ENCODE measurements at places on chromosomes 12 and 14. TPM values are rescaled to one million over a fixed set of nuclear protein-coding genes. Genes with fewer than 3 reads are reported as not detected.

- peaks cover 7% of the 10 kb centered on the region for H3K27me3 ChIP-seq
- DNase-seq, result no peak
- H3K27ac ChIP-seq, result peak overlapping the region; percentile 87
- peaks cover 5% of the 10 kb centered on the region for H3K36me3 ChIP-seq
- H3K4me3 ChIP-seq, result peak overlapping the region; percentile 56
Measured at GRCh38 chr14:69355154-69355597, 42.9 kb downstream of the ERH start.

DNA sequence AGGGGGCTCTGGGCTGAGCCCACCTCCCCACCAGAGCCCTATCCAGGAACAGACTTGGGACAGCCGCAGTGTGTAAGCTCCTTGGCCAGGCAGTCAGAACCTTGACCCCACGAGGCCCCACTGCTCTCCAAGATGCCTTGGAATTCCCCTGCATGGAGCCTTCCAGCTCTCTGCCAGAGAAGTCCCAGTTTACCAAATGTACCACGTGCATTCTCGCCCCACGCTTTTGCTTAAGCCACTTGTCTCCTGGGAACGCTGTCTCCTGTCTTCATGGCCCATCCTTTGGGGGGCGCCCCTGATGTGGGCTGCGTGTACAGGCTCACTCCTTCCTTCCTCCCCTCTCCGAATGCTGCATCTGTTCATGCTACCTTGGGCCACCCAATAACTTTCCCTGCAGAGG, 7.9 kb downstream of the FAIM2 start:
- H3K36me3 ChIP-seq, result no peaks in the 10 kb centered on the region
- no peak overlapping the region for H3K4me3 ChIP-seq
- no peaks in the 10 kb centered on the region for H3K4me1 ChIP-seq
- H3K27me3 ChIP-seq, result peaks cover 9% of the 10 kb centered on the region

- peaks cover 9% of the 10 kb centered on the region for H3K27me3 ChIP-seq
- DNase-seq, result no peak
- peak overlapping the region; percentile 46 for H3K4me3 ChIP-seq
- H3K27ac ChIP-seq, result no peak overlapping the region
- peaks cover 63% of the 10 kb centered on the region for H3K4me1 ChIP-seq
- peaks cover 9% of the 10 kb centered on the region for H3K36me3 ChIP-seq
Measured at GRCh38 chr14:60757567-60758002, 23.0 kb downstream of the MNAT1 start.

DNA sequence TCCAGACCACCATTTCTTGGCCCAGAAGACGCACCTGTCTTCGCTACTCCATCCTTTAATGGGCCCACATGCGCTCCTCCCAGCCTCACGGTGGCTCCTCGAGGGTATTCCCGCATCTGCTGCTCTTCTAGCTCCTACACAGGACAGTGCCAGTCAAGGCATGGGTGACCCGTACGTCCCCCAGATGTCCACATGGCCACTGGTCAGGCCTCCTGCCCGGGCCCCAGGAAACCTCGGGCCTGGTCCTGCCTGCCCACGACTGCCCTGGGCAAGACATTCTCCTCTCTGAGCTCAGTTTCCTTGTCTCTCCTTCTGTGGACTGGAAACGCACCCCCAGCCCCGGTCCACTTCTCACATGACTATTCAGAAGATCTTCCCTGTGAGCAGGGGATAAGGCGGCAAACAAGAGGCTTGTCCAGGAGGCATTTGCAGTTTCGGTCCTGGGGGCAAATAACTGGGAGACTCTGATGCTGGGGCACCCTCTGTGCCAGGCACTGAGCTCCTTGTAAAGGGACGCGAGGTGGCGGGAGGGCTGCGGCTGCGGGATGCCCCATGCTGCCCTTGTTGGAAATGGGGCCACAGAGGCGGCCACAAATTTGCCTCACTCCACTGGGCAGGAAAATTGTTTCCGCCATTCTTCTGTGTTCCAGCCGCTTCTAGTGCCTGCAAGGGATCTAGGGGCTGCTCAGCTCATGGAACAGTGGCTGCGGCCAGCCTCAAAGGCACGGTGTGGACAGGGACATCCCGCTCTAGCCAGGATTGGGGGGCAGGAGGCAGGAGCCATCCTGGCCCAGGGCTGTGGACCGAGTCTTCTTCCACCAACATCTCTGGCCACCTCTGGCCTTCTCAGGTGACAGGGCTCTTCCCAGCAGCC, 6.8 kb upstream of the BEGAIN start:
- peaks cover 29% of the 10 kb centered on the region for H3K27me3 ChIP-seq

DNA sequence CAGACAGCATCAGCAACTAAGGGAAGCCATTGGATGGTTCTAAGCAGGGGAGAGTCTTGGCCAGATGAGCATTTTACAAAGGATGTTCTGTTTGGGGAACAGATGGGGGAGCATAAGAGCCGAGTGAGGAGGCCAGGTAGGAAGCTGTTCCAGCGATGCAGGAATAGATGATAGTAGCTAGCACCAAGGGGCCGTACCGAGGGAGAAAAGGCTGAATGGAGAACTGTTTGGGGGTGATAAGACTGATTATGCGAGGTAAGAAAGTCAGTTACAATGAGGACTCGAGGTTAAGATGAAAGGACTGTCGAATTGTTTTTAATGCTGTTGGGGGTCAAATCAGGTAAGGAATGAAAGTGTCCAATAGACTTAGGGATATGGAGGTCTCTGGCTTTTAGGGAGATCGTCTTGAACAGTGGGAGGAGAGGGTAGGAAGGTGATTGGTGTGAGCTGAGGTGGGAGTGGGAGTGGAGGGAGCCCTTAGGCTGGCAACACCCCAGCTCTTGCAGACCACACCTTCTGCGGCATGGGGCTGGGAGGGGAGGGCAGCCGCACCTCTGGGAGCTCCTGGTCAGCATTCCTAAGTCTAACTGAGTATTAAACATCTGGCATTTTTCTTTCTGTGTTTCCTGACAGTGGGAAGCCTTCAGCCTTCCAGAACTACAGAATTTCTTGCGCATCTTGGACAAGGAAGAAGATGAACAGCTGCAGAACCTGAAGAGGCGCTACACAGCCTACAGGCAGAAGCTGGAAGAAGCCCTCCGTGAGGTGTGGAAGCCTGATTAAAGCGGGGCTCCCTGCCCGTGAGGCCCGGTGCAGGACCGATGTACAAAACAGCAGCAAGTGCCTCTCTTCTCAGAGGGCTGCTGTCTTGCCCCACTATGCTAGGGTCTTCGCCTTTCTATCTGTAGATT, 64.8 kb downstream of the GNS start:
- H3K36me3 ChIP-seq, result peaks cover 38% of the 10 kb centered on the region
- peaks cover 58% of the 10 kb centered on the region for H3K4me1 ChIP-seq
- H3K4me3 ChIP-seq, result no peak overlapping the region

- no peaks in the 10 kb centered on the region for H3K36me3 ChIP-seq
- no peak overlapping the region for H3K27ac ChIP-seq
- H3K27me3 ChIP-seq, result peaks cover 12% of the 10 kb centered on the region
- no peak for DNase-seq
- no peak overlapping the region for H3K4me3 ChIP-seq
Measured at GRCh38 chr12:3300833-3301401, 190.1 kb upstream of the PRMT8 start.

- DNase-seq, result no peak
- no peaks in the 10 kb centered on the region for H3K36me3 ChIP-seq
- no peaks in the 10 kb centered on the region for H3K27me3 ChIP-seq
- no peak overlapping the region for H3K4me3 ChIP-seq
- H3K27ac ChIP-seq, result no peak overlapping the region
- H3K4me1 ChIP-seq, result no peaks in the 10 kb centered on the region
Measured at GRCh38 chr12:19958389-19958788, 409.9 kb upstream of the PDE3A start.

DNA sequence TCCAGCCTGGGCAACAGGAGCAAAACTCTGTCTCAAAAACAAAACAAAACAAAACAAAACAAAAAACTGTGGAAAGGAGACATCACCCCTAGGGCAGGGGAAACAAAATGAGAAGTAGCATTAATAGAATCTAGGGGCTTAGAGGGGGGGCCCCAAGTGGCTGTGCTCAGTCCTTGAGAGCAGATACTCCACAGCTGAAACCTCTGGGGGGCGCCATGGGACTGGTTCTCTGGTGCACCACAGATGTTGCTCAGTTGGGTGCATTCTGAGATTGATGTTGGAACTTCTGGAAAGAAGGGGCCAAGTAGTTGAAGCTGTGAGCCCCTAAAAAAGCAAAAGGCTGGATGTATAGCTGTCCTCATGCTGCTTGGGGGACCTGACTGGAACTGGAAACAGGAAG, 11.8 kb upstream of the SYNE2 start:
- H3K4me1 ChIP-seq, result peaks cover 7% of the 10 kb centered on the region
- H3K4me3 ChIP-seq, result no peak overlapping the region
- H3K27me3 ChIP-seq, result peaks cover 11% of the 10 kb centered on the region
- no peaks in the 10 kb centered on the region for H3K36me3 ChIP-seq
- DNase-seq, result peak; percentile 18
- H3K27ac ChIP-seq, result no peak overlapping the region

GRCh38 chr14:41355866-41356265, 250.8 kb upstream of the LRFN5 start:
- no peaks in the 10 kb centered on the region for H3K4me1 ChIP-seq
- no peaks in the 10 kb centered on the region for H3K36me3 ChIP-seq
- no peak overlapping the region for H3K4me3 ChIP-seq
- H3K27me3 ChIP-seq, result no peaks in the 10 kb centered on the region
- no peak overlapping the region for H3K27ac ChIP-seq

- peaks cover 9% of the 10 kb centered on the region for H3K27me3 ChIP-seq
- no peaks in the 10 kb centered on the region for H3K4me1 ChIP-seq
- no peak for DNase-seq
- no peaks in the 10 kb centered on the region for H3K36me3 ChIP-seq
Measured at GRCh38 chr14:37903343-37904191, 304.1 kb upstream of the SSTR1 start.

DNA sequence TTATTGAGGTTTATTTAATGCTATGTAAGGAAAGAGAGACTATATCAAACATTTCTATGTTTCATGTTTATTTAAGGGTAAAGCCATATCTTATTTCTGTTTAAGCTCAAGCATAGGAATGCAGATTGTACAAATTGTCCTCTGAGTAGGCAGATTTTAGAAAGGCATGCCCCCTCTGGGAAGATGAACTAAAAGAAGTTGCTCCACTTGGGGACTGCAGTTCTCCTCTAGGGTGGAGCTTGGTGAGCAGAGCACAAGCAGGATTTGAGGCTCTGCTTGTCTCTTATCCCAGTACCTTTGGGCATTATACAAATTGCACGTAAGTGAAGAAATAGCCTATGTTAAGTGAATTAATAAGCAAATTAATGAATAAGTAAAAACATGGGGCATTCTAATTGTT, 96.2 kb upstream of the PDE3A start:
- no peaks in the 10 kb centered on the region for H3K27me3 ChIP-seq
- H3K27ac ChIP-seq, result no peak overlapping the region

GRCh38 chr12:65524666-65525065, 246.2 kb downstream of the MSRB3 start:
- H3K4me3 ChIP-seq, result no peak overlapping the region
- no peaks in the 10 kb centered on the region for H3K27me3 ChIP-seq
- no peak for DNase-seq
- no peaks in the 10 kb centered on the region for H3K36me3 ChIP-seq

GRCh38 chr12:9732921-9733461, at the start of gene CLECL1:
TSS of gene CLECL1 (minus strand) at chr12:9733097.
- peak within 1 kb of the TSS; percentile 87 for H3K4me3 ChIP-seq
- DNase-seq, result no peak
- no peaks in the 10 kb centered on the region for H3K27me3 ChIP-seq
- peaks cover 76% of the 10 kb centered on the region for H3K4me1 ChIP-seq
- H3K27ac ChIP-seq, result peak within 1 kb of the TSS; percentile 89

DNA sequence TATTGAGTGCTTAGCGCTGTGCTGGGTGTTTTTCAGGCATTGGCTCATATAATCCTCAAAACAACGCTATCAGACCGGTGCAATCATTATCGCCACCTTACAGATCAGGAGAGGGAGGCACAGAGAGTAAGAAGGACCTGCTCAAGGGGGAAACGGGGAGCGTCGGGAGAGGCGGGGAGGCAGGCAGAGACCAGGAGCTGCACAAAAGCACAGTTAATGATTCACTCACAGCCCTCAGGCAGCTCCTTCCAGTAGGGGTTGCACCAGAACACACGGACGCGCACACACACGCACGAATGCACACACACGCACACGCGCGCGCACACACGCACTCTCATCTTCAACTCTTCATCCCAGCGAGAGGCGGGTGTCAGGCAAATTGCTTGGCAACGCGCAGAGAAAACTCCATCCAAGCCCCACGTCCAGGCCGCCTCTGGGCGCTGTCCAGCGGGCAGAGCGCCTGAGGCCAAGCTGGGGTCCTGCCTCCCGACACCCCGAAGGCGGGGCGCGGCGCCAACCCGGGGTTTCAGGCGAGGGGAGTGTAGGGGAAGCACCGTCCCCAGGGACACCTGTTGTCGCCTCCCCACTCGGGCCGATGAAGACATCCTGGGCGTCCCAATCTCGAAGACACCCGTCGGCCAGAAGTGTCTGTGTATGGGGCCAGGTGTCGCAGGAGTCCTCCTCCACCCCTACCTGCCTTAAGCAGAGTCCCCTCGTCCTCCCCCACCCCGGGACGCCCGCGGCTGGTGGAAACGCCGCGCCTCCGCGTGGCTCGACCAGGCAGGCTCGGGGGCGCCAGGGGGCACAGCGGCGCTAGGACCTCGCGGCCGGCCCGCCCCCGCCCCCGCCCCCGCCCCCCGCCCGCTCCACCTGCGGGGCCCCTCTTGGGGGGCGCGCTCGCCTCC, 35.5 kb upstream of the STON2 start:
- no peak overlapping the region for H3K27ac ChIP-seq
- H3K36me3 ChIP-seq, result peaks cover 2% of the 10 kb centered on the region
- no peak for DNase-seq
- peaks cover 66% of the 10 kb centered on the region for H3K27me3 ChIP-seq

- DNase-seq, result no peak
- no peaks in the 10 kb centered on the region for H3K27me3 ChIP-seq
- no peak overlapping the region for H3K4me3 ChIP-seq
Measured at GRCh38 chr12:70745048-70745447, 107.8 kb upstream of the PTPRB start.

DNA sequence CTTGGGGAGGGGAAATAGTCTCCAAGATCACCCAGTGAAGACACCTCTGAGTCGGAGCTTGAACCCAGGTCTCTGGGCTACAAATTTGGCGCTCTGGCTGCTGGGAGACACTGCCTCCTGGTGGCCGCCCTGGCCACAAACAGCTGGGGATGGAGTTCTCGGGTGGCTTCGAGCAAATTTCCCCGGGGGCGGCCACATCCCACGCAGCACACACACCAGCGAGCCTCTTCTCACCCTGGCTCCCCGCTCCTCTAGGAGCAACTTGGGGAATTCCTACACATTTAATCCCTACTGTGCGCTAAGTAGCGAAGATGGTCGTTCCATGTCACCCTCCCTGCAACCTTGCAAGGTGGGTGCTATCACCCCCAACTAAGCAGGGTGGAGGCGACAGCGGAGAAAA, 66.2 kb upstream of the BEGAIN start:
- H3K4me3 ChIP-seq, result no peak overlapping the region
- peaks cover 18% of the 10 kb centered on the region for H3K27me3 ChIP-seq
- DNase-seq, result peak; percentile 12
- no peaks in the 10 kb centered on the region for H3K36me3 ChIP-seq
- H3K27ac ChIP-seq, result no peak overlapping the region

GRCh38 chr12:42575717-42576116, 13.8 kb downstream of the PRICKLE1 start:
- H3K27ac ChIP-seq, result no peak overlapping the region
- no peak for DNase-seq
- no peaks in the 10 kb centered on the region for H3K36me3 ChIP-seq

Gene ACSM4
- total RNA-seq, result not detected

Gene TAS2R50
- 1.7 TPM for total RNA-seq

Gene RNASE12
- not detected for total RNA-seq

Gene DEGS2
- 1.1 TPM for total RNA-seq

Gene HELB
- 20.5 TPM for total RNA-seq

Gene BCL2L14
- total RNA-seq, result 10.4 TPM

Gene LBHD2
- total RNA-seq, result not detected
